ENCODE measurements at places on chromosomes 3 and 15.

GRCh38 chr15:69804786-69805185, 292.9 kb downstream of the TLE3 start:
- DNase-seq = no peak

DNA sequence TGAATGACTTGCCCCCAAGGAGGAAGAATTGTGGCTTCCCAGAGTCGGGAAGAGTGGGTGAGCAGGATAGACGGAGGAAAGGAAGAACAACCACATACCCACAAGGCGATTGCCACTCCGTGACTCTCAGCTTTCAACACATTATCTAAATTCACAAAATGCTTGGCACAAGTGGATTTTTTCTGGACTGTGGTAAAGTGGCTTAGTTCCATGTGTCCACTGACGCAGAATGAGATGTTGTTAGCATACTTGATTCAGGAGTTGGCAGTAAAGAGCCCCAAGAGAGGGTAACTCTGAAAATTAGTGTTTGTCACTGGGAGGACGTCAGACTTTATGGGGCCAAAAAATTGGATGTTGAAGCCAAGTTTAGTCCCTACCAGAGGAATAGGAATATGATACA, 198.8 kb upstream of the CTNNB1 start:
- DNase-seq = no peak

DNA sequence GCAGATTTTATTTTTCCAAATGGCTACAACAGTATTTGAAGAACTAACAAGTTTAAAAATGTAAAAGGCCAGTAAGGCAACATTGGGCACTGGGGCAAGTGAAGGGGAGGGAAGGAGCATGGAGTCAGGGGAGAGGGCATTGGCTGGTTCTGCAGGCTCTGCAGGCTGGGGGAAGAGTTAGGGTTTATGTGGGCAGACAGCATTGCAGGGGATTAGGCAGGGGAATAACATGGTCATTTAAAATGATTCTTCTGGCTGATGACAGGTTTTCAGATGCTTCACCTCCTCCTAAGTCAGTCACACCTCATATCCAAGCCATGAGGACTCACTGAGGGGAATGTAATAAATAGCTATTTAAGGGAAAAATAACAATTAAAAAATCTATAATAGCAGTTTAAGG, 52.6 kb downstream of the BTD start:
- no peak for DNase-seq

GRCh38 chr15:31485911-31486461, 159.4 kb downstream of the KLF13 start:
- no peak for DNase-seq

GRCh38 chr3:132555306-132556035, 41.6 kb upstream of the ACKR4 start:
- no peak for DNase-seq

DNA sequence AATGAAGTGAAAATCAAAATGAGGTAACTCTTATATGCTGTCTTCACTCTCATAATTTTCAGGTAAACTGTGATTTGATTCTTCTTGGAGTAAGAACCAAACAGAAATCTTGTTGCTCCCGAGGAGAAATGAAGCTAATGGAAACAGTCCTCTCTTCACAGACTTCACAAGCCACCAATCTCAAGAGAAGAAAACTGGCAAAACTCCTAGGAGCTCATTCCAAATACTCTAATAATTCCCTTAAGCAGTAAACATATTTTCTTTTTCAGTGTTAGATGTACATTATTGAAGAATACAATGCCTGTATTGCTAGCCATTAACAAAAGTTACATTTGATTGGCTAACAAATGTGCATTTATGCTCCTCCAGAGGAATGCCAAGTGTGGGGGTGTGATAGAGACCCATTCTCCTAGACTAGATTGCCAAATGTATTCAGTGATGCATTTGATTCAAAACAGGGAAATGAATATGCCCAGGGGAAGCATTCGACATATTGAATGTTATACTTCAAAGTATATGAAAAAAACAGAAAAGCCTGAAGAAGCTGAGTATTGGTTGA, 11.8 kb upstream of the RIOX2 start:
- no peak for DNase-seq
